Mesenchymal stem cell (in vitro differentiated cells and primary cell): ENCODE measurements at places on chromosomes 7 and 10.

GRCh38 chr10:51707392-51707791 lies 8.0 kb upstream of the CSTF2T start:
- no peaks in the 10 kb centered on the region for H3K36me3 ChIP-seq
- H3K4me1 ChIP-seq: no peaks in the 10 kb centered on the region
- no peak for DNase-seq
- H3K4me3 ChIP-seq: no peak overlapping the region
- no peaks in the 10 kb centered on the region for H3K27me3 ChIP-seq
- H3K27ac ChIP-seq: no peak overlapping the region

- peaks cover 16% of the 10 kb centered on the region for H3K4me1 ChIP-seq
- no peaks in the 10 kb centered on the region for H3K27me3 ChIP-seq
- peak; percentile 63 for DNase-seq
- H3K36me3 ChIP-seq: peaks cover 3% of the 10 kb centered on the region
These were observed 29.8 kb downstream of the MTURN start for GRCh38 chr7:30164567-30164966.

DNA sequence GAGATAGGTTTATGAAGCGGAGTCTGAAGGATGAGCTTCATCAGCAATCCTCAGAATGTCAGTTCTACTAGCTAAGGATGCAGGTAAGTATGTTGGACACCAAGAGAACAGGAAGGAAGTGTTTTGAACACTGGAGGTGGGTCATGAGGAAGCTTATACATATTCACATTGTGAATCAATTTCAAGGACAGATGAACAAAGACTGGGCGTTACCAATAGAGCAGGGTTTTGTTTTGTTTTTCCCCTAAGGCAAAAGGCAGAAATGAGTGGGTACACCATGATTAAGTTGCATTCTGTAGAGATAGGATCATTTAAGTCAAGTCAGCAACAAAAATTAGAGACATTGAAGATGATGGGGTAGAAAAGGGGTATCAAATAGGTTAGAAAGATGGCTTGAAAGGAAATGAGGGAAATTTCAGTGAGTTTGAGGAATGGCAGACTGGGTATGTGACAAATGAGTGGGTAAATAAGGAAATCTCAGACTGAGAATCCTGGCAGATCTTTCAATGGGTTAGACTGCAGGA lies 51.7 kb downstream of the MEST start:
- no peak for DNase-seq
- peaks cover 2% of the 10 kb centered on the region for H3K4me1 ChIP-seq
- no peak overlapping the region for H3K27ac ChIP-seq
- no peaks in the 10 kb centered on the region for H3K27me3 ChIP-seq

DNA sequence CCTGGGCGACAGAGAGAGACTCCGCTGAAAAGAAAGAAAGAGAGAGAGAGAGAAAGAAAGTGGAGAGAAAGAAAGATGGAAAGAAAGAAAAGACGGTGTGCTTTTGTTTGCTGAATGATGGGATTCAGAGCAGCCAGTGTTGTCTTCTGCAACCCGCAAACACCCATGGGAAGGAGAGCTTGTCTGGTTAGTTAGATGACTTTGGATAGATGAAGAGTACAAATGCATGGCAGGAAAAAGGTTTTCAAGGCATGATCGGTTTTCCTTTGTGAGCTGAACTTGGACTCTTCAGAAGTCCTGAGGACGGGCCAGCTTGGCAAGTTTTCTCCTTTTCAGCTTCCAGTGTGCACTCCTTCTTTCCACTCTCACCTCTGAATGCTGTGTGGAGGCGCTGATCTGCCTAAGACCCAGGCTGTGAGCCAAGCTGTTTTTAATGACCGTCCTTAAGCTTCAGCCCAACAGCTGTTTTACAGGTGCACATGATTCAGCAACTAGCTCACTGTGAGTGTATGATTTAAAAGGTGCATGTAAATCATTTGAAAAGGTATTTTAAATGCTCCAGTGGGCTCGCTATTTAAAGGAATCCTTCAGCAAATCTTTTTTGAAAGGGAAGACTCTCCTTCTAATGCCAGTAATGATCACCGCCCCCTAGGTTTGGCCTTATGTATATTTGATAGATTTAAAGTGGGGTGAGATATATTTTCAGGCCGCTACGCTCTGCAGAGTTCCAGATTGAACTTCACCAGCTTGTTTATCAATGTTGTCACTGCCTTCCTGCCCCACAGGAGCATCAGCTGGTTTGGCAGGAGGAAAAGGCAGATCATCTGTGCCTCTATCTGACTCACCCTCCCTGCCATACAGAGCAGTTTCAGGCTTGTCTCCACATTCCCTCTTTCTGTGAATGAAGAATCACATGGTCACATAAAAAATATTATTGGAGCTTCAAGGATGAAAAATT lies 115.0 kb downstream of the PLXDC2 start:
- peak; percentile 82 for DNase-seq
- H3K27ac ChIP-seq: peak overlapping the region; percentile 85
- H3K4me1 ChIP-seq: peaks cover 6% of the 10 kb centered on the region
- H3K4me3 ChIP-seq: no peak overlapping the region
- H3K27me3 ChIP-seq: no peaks in the 10 kb centered on the region

DNA sequence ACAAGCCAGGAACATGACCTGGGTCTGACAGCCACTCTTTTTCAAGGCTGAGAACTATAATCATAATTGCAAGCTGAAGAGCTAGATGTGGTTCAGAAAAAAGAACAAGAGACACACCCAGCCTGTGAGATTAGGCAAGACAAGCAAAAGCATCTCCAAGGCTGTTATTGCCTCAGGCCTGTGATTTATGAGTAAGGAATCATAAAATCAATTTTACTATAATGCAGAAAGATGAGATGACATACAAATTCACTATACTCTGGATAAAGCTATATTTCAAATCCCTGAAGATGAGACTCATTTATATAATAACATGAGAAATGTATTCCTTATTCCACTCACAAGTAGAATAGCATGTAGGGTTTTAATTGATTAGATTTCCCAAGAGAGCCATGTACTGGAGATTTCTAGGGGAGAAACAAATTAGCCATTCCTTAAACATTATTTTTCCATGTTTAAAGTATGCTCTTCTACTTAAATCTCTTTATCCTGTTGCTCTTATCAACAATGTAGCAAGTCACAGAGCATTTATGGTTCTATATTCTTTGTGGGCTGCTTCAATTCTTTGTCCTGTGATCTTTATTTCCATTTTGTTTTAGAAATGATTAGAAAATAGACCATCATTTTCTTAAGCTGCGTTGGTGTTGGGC lies 47.4 kb downstream of the FHIP2A start:
- peaks cover 18% of the 10 kb centered on the region for H3K36me3 ChIP-seq
- peaks cover 1% of the 10 kb centered on the region for H3K4me1 ChIP-seq
- peak overlapping the region; percentile 45 for H3K27ac ChIP-seq
- DNase-seq: peak; percentile 19
- H3K4me3 ChIP-seq: no peak overlapping the region
